ENCODE measurements at places on chromosomes 2 and 18.

GRCh38 chr2:233593201-233593600, 24.2 kb upstream of the UGT1A8 start:
- H3K27ac ChIP-seq, result no peak overlapping the region
- H3K4me3 ChIP-seq, result 0 out of 2 replicates have a peak overlapping the region, but pooled peaks have one; percentile 25
- H3K27me3 ChIP-seq, result no peaks in the 10 kb centered on the region
- peaks cover 15% of the 10 kb centered on the region for H3K4me1 ChIP-seq
- DNase-seq, result peak; percentile 50

DNA sequence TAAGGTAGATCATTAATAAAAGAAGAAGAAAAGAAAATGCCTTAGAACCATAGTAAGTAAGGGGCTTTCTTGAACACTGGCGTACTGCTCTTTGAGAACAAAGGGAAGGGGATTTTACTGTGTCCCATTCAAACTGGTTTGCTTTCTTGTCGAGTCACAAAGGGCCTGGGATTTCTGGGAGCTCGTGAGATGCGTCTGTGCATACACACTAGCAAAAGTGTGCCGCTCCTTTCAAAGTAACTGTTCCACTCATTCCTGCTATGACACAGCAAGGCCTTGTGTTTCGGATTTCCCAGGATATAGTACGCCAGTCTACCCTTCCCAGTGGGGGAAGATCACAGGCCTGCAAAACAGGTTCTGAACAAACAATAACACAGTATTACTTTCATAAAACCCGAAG, 93.0 kb downstream of the KCTD18 start:
- H3K36me3 ChIP-seq, result no peaks in the 10 kb centered on the region
- no peak overlapping the region for H3K4me3 ChIP-seq
- H3K27me3 ChIP-seq, result no peaks in the 10 kb centered on the region
- H3K4me1 ChIP-seq, result no peaks in the 10 kb centered on the region
- DNase-seq, result no peak
- H3K27ac ChIP-seq, result no peak overlapping the region

- H3K27me3 ChIP-seq, result no peaks in the 10 kb centered on the region
- H3K4me3 ChIP-seq, result no peak overlapping the region
- H3K27ac ChIP-seq, result no peak overlapping the region
- H3K36me3 ChIP-seq, result no peaks in the 10 kb centered on the region
- no peak for DNase-seq
These were observed 228.9 kb downstream of the ANKRD30B start for GRCh38 chr18:14976736-14977430.

- H3K27me3 ChIP-seq, result no peaks in the 10 kb centered on the region
- no peak overlapping the region for H3K4me3 ChIP-seq
- no peak overlapping the region for H3K27ac ChIP-seq
- DNase-seq, result no peak
These were observed 82.5 kb downstream of the EDAR start for GRCh38 chr2:108906403-108907077.

DNA sequence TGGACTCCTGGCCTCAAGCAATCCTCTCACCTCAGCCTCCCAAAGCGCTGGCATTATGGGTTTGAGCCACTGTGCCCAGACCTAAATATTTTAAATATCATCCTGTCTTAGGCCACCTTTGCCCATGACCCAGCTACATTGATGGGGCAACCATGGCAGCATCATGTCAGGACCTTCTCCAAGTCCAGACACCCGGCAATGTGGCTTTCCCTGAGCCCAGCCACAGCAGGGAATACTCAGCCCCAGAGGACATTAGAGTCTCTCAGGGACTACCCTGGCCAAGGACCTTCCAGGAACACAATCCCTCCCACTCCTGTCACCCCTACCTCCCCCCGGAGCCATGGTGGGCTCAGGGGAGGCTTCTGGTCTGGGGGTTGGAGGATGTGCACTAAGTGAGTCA, 72.8 kb downstream of the SMAD7 start:
- no peak overlapping the region for H3K4me3 ChIP-seq
- no peaks in the 10 kb centered on the region for H3K36me3 ChIP-seq
- no peak for DNase-seq
- H3K27ac ChIP-seq, result no peak overlapping the region

- H3K27me3 ChIP-seq, result no peaks in the 10 kb centered on the region
- no peaks in the 10 kb centered on the region for H3K4me1 ChIP-seq
- H3K4me3 ChIP-seq, result no peak overlapping the region
- no peaks in the 10 kb centered on the region for H3K36me3 ChIP-seq
- H3K27ac ChIP-seq, result no peak overlapping the region
- DNase-seq, result no peak
These were observed 62.3 kb upstream of the NCK2 start for GRCh38 chr2:105682401-105682800.

Data from GM12878 (cell line).